ENCODE measurements at places on chromosomes 5 and 9.

DNA sequence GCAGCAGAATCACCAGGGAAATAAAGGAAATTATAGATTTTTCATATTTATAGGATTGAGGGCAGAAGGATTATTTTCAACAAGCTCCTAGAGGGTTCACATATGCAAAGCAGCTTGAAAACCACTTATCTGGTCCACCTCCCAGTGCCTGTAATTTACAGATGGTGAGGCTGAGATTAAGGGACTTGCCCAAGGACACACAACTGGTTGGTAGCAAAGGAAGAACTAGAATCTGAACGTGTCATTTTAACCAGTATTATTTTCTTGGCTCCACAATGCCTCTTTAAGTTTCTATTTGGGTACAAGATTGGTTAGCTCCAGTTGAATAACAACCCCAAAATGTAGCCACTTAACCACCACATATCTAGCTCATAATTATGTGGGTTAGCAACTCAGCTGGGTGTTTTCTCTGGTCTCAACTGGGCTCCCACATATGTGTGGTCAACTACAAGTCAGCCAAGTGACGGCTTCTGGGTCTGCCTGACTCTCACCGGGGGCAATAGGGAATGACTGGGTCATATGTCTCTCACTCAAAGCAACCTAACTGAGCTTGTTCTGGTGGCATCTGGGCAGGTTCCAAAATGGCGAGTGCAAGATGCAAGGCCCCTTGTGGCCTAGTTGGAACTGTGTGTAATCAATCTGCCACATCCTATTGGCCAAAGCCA lies 127.7 kb downstream of the ZDHHC21 start:
- no peak for DNase-seq

- DNase-seq, result no peak
Measured at GRCh38 chr5:30878296-30878695, 315.2 kb upstream of the CDH6 start.

DNA sequence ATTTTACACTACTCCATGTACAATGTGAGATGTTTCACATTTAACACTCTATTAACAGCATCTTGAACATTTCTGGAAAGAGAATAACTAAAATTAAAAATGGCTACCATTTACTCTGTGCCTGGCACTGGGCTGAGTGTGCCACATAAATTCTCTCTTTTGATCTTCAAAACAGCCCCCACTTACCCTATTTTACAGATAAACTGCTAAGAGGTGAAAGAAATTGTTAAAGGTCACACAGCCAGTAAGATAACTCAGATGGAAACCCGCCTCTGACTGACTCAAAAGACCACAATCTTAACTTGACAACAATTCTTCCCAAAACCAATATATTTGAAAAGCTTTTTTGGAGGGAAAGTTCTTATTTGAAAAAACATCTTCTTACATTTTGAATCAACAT lies 97.3 kb downstream of the MAPKAP1 start:
- DNase-seq, result no peak

GRCh38 chr5:82285206-82285605 lies 7.1 kb upstream of the RPS23 start:
- DNase-seq, result no peak

DNA sequence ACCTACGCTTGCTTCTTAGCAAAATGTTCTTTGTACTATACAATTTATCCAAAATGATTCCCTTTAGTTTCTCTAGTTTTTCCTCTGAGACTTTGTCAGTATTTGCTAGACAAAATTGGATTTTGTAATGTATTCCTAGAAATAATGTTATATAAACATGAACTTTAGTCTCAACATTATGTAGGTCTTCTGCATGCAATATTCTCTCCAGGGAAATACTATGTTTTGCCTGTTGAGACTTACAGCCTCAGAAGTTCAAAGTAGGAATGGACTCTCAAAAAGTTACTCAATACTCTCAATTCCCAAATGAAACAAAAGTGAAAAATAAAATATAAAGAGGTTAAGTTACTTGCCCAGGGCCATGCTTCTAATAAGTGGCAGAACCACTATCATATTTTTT lies 24.8 kb upstream of the SMC2 start:
- no peak for DNase-seq

DNA sequence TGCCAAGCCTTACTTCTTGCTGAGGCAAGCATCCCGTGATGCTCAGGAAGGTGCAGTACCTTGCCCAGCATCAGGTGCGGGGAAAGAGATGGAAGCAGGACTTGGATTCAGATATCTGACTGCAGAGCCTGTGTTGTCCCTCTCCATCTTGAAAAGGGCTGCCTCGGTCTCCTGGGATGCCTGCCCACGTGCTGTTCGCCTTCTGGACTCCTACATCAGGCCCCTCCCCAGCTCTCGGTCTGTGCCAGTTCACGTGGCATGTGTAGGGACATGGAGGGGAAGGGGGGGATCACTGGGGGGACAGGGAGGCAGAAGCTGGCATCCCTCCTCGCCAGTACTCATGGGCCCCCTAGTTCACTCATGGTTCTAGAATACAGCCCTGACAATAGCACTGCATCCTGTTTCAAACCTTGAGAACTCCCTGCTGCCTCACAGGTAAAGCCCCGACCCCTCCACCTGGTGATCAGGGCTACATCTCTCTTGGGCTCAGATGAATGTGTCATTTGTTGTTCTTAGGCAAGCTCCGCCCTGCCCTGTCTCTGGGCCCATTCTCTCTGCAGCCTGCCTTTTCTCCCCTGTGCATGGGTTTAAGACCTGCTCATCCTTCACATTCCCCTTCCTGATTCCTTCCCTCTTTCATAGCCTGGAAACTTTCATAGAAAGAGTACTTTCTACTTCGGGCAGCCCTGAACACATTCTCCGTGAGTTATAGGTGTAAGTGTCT lies 38.9 kb upstream of the SLC25A51 start:
- no peak for DNase-seq

DNA sequence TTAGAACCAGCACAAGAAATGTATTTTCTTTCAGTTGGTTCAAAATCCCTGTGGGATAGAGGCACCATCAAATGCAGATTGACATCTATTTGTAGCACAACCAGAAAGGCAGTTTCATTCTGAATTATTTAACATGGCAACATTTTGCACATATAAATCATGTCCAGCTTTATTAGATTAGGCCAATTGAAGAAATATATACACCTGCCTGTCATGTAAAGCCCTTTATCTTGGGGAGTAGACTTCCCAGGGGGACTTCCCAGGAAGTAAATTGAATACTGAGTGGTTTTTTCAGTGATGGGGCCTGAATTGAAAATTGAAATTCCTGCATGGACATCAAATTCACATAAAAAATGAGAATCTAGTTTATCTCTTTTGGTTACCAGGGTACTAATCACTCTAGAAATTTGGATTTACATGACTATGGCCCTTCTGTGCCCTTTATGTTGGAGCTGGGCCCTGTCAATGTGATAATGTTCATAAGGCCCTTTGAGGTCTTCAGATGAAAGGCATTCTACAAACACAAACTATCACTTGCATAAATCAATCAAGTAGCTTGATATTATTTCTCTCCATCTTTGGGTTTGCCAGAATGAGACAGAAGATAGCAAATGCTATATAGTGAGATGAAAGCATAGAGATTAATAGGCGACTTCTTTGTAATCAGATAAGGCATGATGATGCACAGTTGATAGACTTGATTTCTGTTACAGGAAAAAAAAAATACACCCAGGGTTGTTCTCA lies 26.2 kb upstream of the ZNF608 start:
- DNase-seq, result no peak

DNA sequence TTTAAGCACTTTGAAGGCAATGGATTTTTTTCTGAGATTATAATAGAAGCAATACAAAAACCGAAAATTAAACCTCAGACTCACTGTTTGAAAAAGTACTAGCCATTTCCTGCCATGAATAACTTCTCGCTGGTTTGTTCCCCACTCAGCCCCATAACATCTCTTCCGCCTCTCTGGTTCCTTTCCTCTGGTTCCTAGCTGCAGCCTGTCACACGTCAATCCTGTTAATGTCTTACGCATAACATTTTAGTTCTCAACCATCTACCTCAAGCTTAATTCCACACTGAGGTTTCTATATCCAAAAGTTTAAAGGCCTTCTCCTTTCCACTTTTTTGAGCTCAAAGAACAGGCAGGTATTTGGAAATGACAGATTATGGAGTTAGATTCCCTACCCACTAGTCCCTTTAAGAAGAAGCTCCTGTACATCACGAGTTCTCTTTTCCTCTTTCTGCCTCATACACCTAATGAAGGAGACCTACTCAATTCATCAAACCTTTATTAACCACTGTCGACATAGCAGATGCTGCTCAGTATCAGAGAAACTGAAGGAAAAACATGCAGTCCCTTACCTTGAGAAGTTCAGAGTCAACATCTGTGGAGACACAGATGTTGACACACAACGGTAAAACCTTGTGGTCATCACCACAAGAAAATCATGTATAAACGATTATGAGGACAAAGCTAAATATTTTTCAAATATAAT lies 243.0 kb upstream of the PTGER4 start:
- DNase-seq, result no peak

GRCh38 chr5:34919077-34919476 lies 3.6 kb downstream of the BRIX1 start:
- DNase-seq, result no peak

- no peak for DNase-seq
Measured at GRCh38 chr9:137716694-137717287, 98.0 kb downstream of the EHMT1 start.

- DNase-seq, result no peak
Measured at GRCh38 chr5:115800108-115800507, 16.4 kb downstream of the CDO1 start.

DNA sequence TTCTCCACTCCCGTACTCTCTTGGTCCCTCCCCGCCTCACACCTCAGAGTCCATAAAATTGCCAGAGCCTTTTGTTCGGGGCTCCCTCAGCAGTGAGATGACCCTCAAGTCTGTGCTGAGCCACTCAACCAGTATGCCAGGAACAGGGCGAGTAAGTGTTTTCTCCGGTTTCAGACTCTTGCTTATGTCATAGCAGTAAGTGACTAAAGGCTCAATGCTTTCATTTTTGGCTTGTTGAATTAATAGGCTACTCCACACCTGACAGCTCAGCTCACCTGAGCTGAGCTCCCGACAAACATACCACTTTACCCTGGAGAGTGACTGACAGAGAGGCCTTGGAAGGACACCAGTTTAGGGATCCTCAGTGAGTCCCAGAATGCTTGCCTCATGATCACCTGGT lies 30.5 kb downstream of the PCSK1 start:
- DNase-seq, result no peak

GRCh38 chr9:127905004-127905728 lies 5.8 kb upstream of the ST6GALNAC6 start:
- no peak for DNase-seq

- no peak for DNase-seq
Measured at GRCh38 chr9:107872457-107873192, 383.1 kb upstream of the KLF4 start.

- DNase-seq, result no peak
Measured at GRCh38 chr9:72983056-72983455, 30.2 kb upstream of the ALDH1A1 start.

GRCh38 chr5:137280656-137281055 lies 218.5 kb downstream of the SPOCK1 start:
- DNase-seq, result no peak

GRCh38 chr5:150021491-150022157 lies 21.1 kb downstream of the HMGXB3 start:
- no peak for DNase-seq

DNA sequence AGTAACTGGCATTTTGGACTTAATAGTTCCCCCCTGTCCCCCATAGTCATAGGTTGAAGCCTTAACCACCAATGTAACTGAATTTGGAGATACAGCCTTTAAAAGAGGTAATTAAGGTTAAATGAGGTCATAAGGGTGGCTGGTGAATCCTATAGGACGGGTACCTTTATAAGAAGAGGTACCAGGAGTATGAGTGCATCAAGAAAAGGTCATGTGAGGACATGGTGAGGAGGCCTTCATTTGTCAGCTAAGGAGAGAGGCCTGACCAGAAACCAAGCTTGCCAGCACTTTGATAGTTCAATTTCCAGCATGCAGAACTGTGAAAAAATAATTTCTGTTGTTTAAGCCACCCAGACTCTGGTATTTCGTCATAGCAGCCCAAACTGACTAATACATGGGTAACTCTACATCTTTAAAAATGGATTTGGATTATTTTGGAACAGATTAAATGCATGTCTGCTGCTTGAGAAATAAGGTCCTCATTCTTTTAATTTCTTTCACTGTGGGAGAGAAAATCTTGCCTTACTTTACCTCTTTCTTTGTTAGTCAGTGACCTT lies 9.7 kb downstream of the RASA1 start:
- DNase-seq, result no peak

GRCh38 chr5:133130387-133131118 lies 78.7 kb downstream of the HSPA4 start:
- DNase-seq, result no peak

- no peak for DNase-seq
Measured at GRCh38 chr9:78097541-78097940, 65.9 kb upstream of the GNAQ start.

Data from stimulated activated CD4-positive, alpha-beta T cell treated with anti-CD3 and anti-CD28 coated beads, Interleukin-1b, Interleukin-23, amount 100 ng/mL, for 1 hour (primary cell).